Left cardiac atrium (tissue), 4 donors: ENCODE measurements at places on chromosomes 2 and 18. TPM values are rescaled to one million over a fixed set of nuclear protein-coding genes. Genes with fewer than 3 reads are reported as not detected.

- no peak for DNase-seq
These were observed 6.2 kb downstream of the TTC32 start for GRCh38 chr2:19895535-19895934.

DNA sequence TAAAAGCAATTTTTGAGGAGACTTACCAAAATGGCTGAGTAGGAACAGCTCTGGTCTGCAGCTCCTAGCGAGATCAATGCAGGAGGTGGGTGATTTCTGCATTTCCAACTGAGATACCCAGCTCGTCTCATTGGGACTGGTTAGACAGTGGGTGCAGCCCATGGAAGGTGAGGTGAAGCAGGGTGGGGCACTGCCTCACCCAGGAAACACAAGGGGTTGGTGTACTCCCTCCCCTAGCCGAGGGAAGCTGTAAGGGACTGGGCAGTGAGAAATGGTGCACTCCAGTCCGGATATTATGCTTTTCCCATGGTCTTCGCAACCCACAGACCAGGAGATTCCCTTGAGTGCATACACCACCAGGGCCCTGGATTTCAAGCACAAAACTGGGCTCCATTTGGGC is 419.0 kb downstream of the NUP35 start:
- no peak for DNase-seq

DNA sequence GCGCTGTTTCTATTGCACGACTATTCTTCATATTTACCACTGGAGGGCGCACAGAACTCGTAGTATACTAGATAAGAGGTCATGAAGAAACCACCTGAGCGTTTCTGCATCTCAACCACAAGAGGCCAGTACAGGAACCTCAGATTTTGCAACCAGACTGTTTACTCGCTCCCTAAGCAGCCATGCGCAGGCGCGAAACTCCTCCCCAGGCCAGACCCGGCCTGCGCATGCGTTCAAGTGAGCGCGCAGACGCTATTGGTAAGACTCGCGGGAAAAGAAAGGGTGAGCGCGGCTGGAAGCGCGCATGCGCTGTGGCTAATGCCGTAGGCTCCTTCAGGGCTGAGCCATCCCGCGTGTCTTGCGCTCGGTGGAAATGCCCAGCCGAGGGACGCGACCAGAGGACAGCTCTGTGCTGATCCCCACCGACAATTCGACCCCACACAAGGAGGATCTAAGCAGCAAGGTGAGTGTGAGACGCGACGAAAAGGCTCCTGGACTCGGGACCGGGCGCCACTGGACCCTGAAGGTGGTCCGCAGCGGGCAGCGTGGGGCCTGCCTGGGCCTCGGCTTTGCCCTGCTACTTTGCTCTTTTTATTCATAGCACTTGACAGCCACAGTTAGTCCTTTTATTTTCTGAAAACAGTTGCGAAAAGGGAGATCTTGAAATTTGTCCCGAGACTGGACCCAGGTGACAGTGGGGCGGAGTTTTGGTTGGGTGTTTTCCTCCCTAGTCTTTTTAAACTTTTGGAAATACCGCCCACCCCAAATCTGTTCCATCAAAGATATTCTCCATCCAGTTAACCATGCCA is at the start of gene ASNSD1:
Gene ASNSD1 (plus strand): TSS at position 312 of the 809 bp plus-strand sequence. CDS start 4,674 bp downstream, outside the sequence.
- DNase-seq = peak; percentile 100

Gene YES1
- 22.8 TPM for total RNA-seq

Gene AGXT
- total RNA-seq = 0.29 TPM

Gene SERPINB4
- not detected for total RNA-seq

- DNase-seq = no peak
These were observed 65.0 kb downstream of the RAB31 start for GRCh38 chr18:9772847-9773677.

DNA sequence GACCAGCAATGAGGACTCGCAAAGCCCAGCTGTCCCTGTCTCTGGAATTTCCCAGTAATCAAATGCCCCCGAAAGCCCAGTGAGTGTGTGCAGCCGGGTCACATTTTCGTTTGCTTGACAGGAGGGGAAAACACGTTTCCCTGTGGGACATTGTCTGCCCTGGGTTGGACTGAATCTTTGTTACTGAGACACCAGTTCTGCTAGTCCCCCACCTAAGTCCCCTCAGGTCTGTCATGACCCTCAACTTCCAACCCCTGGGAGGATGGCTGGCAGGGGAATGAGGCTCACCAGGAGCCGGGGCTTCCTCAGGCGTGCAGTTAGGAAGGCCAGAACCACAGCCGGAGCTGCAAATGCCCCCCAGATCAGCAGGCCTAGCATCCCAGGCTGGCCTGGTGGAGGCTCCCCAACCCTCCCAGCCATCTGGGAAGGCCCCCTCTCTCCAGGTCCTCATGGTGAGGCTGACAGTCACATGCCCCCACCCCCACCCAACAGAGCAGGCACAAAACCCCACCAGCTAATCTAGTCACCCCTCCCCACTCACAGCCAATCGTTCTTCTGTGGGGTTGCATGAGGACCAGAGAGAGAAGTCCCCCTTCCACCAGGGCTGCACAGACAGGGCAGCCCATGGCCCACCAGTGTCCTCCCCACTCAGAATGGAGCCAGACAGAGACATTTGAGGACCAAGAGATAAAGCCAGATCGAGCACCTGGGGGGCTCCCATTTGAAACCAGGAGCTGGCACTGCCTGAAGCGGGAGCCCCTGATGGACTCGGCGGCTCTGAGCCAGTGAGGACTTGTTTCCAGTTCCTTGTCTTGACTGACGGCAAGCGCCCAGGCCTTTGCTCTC is 33.6 kb downstream of the CYP26B1 start:
- DNase-seq = no peak

DNA sequence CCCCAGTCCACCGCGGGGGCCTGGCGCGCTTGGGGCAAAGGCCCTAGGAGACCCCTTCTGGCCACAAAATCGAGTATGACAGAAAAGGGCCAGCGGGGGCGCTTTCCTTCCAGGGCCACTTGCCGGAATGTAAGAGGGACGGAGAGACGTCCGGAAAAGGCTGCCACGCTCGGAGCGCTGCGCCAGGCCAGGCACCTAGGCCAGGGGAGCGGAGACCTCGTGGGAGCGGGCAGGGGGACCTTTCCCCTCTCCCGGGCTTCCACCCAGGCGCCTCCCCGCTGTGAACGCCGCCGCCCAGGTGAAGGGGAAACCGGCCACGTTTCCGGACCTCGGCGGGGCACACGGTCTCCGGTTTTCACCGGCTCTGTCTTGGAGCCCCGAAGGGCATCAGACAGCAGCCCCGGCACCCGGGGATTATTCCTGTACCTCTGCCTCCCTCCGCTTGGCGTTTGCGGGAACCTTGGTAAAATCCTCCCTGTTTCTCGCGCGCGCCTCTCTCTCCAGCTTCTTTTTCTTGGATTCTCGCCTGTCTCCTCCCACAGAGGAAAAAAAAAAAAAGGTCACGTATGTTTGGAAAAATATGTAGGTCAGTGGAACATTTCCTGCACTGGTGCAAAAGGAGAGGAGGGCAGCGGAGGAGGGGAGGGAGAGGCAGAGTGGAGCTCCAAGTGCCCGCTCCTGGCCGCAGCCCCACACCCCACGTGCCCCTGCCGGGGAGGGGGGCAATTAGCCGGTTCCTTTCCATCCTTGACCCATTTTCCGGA is 1.2 kb upstream of the NPAS2 start:
- peak; percentile 73 for DNase-seq
